H1 (cell line): ENCODE measurements at places on chromosomes 2 and 18. TPM values are rescaled to one million over a fixed set of nuclear protein-coding genes. Genes with fewer than 3 reads are reported as not detected.

Gene ANKRD53
- total RNA-seq, result 0.39 and 0.55 TPM in 2 replicates

DNA sequence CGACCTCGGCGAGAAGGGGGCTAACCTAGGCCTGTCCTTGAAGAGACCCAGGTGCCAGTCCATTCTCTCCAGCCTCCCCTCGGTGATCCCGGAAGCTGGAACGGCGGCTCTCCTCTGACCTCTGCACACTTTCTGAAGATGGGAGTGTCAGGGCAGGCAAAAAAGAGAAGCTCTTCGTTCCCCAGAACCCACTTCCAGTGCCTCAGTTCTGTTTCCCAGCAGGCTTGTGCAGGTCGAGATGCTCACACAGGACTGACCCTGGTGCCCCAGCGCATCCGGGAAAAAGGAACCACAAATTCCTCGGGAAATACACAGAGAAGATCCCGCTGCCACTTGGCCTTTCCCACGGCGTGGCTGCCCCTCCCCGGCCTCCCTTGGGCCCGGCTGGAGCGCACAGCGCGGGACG, 681 bp upstream of the PTPN18 start:
- H3K36me3 ChIP-seq, result no peaks in the 10 kb centered on the region
- DNase-seq, result no peak
- no peaks in the 10 kb centered on the region for H3K4me1 ChIP-seq

Gene SCYGR4
- total RNA-seq, result not detected in 2 replicates

- no peak overlapping the region for H3K4me3 ChIP-seq
- H3K36me3 ChIP-seq, result no peaks in the 10 kb centered on the region
- no peak for DNase-seq
- no peaks in the 10 kb centered on the region for H3K4me1 ChIP-seq
- H3K27ac ChIP-seq, result no peak overlapping the region
- no peaks in the 10 kb centered on the region for H3K27me3 ChIP-seq
Measured at GRCh38 chr2:233060980-233061590, 943 bp downstream of the INPP5D start.

Gene WDR43
- total RNA-seq, result 135 and 142 TPM in 2 replicates

DNA sequence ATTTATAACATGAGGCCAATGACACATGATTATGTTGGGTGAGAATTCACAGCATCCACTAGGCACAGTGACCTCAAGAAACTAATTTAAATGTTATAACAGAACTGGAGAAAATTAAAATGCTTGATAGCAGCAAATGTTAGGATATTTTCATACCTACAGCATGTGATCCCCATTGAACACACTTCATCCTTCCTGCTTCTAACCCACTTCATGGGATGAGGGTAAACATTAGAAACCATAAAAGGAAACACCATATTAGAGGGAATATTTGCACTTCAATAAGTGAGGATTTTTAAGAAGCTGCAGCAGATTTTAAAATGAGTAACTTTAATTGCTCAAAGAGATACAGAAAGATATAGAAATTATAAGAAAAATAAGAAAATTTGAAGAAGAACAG, 117.1 kb downstream of the FSHR start:
- no peaks in the 10 kb centered on the region for H3K36me3 ChIP-seq
- no peak overlapping the region for H3K27ac ChIP-seq
- no peaks in the 10 kb centered on the region for H3K27me3 ChIP-seq
- DNase-seq, result no peak

DNA sequence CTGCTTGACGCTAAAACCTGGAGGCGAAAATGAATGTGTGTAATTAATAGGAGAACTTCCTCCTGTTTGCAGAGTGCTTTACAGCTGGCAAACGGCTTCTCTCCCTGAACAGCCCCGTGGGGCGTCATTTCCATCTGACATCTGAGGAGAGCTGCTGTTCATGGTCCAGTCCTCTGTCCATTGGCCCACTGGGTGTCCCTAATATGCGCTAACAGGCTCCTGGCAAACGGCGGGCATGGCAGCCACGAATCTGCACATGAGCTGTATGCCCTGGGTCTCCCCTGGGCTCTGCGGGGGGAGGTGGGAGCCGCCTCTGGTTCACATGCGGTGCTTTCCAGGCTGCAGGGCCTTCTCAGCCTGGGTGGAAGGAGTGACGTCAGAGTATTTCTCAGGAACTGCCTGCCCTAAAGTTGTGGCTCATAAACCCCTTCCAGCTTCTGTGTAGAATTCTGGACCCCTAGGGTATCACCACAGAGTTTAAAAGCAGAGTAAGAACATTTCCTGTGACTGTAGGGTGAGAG, 73.2 kb downstream of the LRRFIP1 start:
- no peak overlapping the region for H3K4me3 ChIP-seq
- no peaks in the 10 kb centered on the region for H3K27me3 ChIP-seq
- no peaks in the 10 kb centered on the region for H3K36me3 ChIP-seq

Gene ALPI
- not detected in 2 replicates for total RNA-seq

DNA sequence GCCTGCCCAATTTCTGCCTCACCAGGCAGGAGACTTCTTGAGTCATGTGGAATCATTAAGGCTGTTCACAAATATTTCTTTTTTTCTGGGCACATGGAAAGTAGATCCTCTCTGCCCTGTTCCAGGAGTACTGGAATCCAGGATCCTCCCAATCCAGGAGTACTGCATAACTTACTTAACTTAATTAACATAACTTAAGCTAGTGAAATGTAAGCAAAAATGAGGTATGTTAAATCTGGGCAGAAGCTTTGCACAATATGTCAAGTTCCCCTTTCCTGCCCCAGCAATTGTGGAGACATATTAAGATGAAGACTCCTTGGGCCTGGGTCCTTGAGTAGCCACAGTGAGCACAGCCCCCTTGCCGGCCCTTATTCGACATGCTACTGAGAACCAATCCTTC, 3.2 kb downstream of the CD207 start:
- H3K4me1 ChIP-seq, result no peaks in the 10 kb centered on the region
- no peak overlapping the region for H3K27ac ChIP-seq
- no peak for DNase-seq
